ENCODE measurements at places on chromosomes 2 and 18. TPM values are rescaled to one million over a fixed set of nuclear protein-coding genes. Genes with fewer than 3 reads are reported as not detected.

Gene DYNAP
- not detected for total RNA-seq

Gene CNDP1
- not detected for total RNA-seq

DNA sequence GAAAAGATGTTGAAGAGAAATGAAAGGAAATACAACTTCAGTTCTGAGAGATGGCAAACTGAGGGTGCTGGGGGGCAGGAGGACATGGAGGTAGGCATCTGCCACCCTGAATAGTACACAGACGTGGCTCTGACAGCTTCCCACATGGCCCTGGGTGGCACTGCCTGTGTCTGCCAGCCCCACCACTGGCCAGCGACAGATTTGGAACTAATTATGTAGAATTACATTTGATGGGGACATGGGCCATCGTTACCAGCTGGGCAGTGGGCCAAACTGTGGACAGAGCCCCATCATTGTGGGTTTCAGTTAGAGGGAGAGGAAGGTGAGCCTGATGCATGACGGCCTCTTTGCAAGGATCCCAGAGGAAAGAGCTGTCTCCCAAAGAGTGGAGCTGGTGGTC is 216.0 kb upstream of the HAAO start:
- DNase-seq, result no peak

Gene CTAGE1
- total RNA-seq, result not detected

DNA sequence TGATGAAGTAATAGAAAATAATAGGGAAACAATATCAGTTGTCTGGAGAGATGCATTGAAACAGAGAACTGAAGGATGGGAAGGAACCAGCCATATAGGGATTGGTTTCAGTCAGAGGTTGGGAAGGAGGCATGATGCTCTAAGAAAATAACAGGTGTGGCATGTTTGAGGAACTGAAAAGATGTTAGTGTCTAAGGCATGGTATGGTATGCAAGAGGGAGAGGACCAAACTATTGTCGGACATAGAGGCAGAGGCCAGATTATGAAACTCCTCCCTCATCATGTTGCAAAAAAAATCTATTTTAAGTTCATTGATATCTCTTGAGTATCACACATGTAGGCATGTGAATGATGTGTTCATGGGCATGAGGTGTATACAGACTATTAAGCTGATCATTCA is 48.9 kb upstream of the EMILIN2 start:
- no peak for DNase-seq

Gene SOX11
- total RNA-seq, result not detected

DNA sequence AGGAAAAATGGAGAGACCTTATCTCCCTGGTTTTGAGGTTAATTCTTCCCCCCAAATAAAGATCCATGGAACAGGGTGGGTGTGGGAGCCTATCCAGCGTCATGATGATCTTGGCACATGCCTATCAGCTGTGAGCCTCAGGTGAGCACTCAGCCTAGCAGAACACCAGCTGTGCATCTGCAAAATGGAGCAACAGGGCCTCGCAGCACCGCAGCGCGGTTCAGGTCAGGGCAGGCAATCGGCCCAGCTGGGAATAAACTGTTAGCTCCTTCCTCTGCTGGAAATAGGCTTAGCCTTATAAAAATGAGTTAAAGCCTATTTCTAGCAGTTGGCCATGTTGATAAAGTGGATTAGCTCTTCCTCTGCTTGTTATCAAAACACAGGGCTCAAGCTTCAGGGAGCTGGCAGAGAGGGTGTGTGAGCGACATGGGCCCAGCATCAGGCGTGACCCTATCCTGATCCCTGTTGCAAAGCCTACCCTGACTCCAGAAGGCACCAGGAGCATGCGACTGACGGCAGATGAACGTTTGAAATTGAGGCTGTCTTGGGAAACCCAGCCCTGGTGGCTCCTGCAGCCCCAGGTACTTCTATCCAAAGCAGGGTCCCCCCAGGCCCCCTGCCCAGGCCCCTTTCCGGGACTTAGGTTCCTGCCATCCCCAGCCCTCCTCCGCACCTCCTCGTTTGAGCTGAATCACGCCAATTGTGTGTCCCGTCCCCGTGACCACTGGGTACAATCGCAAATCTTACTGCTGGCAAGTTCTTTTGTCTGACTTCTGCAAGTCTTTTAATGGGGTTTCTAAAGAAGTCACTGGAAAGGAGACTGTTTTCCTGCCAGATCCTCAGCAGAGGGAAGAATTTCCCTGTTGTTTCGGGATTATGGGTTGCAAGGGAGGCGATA is 35.4 kb downstream of the ARHGEF4 start:
- DNase-seq, result no peak

DNA sequence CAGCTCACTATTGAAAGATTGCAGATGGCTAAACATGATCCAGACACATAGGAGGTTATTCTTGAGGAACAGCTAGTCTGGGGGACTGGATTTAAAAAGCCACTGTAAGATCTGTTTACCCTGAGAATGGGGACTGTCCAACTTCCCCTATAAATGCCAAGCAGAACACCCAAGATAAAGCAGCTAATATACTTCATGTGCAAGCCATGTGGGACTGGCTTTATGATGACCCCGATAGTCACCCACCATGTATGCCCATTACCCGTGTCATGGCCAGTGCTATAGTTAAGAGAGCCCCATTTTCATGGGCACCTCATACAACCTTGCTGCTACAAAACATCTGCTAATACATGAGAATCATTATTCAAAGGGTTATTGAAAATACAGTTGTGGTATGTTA is 16.0 kb downstream of the YPEL5 start:
- no peak for DNase-seq

DNA sequence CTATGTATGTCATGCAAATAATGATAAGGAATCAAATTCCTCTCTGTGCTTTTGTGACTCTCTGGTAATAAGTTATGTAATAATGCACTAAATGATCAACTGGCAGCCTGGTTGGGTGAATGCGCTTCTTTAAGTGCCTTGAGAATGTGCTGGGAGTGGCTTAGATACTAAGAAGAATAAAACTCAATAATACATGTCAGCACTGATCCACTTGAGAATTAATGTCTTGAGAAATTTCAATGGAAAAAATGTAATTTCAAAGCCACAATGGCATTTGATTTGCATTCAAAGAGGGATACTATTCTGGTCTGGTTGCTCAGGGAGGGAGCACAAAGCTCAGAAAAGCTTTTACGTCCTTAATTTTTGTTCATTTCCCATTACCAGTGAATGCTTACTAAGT is 137.7 kb upstream of the MMADHC start:
- DNase-seq, result no peak

Gene COL4A3
- not detected for total RNA-seq

DNA sequence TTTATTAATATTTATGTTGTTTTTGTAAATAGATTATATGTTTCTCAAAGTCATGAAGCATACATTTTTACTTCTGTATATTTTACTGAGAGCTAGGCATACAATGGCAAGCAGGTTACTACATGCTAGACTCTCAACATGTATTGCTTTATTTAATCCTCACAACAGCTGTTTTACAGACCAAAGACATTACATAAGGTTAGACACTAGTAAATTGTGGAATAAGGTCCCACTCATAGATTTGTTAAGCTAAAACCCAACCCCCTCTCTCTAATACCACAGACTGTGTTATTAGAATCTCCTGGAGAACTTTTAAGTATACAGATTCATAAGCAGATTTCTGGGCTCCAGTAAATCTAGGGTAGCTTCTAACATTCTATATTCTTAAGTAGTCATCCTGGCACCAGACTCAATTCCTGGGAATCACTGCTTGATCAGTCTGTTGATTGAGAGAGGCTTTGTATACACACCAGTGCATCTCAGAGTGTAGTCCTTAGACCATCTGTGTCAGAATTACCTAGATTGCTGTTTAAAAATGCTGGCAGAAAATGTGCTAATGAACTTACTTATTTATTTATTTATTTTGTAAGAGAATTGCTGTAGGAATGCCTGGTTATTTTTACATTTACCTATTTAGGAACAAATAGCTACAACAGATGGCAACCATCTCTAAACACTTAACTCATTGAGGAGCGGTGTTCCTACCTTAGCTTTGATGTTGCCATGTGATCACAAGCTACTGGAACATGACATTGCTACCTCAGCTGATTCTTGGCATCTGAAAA is 153.5 kb upstream of the CAVIN2 start:
- no peak for DNase-seq

GRCh38 chr2:197559681-197560080 is 43.8 kb downstream of the MOB4 start:
- no peak for DNase-seq

All from activated CD4-positive, alpha-beta memory T cell treated with anti-CD3 and anti-CD28 coated beads for 36 hours (primary cell).